Glutamatergic neuron (in vitro differentiated cells): ENCODE measurements at places on chromosomes 3 and 15. TPM values are rescaled to one million over a fixed set of nuclear protein-coding genes. Genes with fewer than 3 reads are reported as not detected.

DNA sequence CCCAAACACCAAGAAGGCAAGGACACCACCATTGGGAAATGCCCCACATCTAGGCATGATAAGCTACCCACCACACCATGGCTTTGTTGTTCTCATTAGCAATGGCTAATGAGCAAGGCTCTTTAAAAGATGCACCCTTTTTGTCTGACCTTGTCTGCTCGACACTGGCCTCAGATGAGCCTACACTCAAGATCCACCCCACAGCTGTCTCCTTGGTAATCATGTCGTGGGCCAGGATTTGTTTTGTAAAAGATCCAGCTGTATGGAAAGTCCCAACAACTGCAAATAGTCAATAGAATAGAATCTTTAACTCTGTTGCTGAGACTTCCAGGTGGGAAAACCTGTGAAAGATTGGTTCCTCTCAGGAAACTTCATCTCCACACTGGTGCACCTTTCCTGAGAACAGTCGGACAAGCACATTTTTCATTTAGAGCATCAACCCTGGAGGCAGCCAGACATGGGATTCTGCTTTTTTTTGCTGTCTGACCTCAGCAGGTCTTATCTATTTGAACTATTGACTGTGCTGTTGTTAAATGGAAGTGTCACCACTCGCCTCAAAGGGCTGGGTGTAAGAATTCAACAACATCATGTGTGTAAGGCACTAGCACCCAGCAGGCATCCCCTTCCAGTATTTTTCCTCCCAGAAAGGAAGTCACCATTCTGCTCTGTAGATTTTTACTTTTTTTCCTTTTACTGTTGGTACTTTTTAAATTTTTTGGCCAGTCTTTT lies 35.5 kb downstream of the DUT start:
- H3K27me3 ChIP-seq, result no peaks in the 10 kb centered on the region
- no peak overlapping the region for H3K4me3 ChIP-seq
- H3K4me1 ChIP-seq, result no peaks in the 10 kb centered on the region

DNA sequence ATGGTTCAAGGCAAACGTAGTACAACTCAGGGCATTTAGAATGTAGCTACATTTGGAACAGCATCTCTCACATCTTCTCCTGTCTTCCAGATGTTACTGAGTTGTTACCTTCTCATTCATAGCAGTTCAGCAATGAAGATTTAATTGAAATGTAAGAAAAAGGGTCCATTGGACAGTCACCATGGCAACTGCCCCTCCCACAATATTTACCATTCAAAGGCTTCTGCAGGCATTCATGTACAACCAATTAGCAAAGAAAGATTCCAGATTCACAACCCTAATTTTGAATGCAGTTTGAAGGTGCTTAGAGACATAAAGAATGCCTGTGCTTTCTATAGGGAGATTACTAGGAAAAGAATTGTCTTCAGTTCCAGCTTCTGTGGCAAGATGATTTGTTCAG lies 22.2 kb downstream of the SCN11A start:
- H3K4me1 ChIP-seq, result no peaks in the 10 kb centered on the region
- H3K4me3 ChIP-seq, result no peak overlapping the region
- H3K27me3 ChIP-seq, result peaks cover 3% of the 10 kb centered on the region
- no peak for DNase-seq

IL1RAP gene
- 0.37 TPM for total RNA-seq

- H3K4me3 ChIP-seq, result no peak overlapping the region
- no peaks in the 10 kb centered on the region for H3K4me1 ChIP-seq
- peaks cover 3% of the 10 kb centered on the region for H3K27me3 ChIP-seq
- no peak overlapping the region for H3K27ac ChIP-seq
Observed at GRCh38 chr3:4271834-4272233, 31.3 kb upstream of the SETMAR start.

DNA sequence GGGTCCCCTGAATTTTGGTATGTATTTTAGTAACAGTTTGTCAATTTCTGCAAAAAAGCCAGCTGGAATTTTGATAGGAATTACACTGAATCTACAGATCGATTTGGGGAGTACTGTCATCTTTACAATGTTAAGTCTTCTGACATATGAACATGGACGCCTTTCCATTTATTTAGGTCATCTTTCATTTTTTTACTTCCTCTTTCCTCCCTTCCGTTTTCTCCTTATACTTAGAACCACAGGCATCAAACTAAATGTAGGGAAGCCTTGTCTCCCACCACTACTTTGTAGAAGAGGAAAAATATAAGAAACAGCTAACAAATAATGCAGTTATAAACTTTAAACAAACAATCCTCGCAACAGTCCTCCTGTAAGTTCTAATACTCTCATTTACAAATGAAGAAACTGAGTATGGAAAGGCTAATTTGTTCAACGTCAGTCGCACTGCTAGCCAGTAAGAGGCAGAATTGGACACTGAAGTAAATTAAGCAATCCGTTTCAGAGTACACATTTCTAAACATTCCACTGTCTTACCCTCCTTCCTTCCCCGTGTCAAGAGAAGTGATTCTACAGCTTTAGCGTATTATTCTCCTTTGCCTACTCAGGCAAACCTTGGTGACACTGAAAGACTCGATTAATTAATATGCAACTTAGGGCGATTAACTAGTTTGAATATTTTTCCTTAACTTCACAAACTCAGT lies 25.6 kb downstream of the RHOA start:
- no peaks in the 10 kb centered on the region for H3K36me3 ChIP-seq
- H3K4me1 ChIP-seq, result peaks cover 3% of the 10 kb centered on the region
- H3K27me3 ChIP-seq, result peaks cover 2% of the 10 kb centered on the region
- H3K4me3 ChIP-seq, result no peak overlapping the region
- no peak for DNase-seq

- DNase-seq, result no peak
- H3K4me1 ChIP-seq, result peaks cover 6% of the 10 kb centered on the region
- no peak overlapping the region for H3K4me3 ChIP-seq
- no peaks in the 10 kb centered on the region for H3K36me3 ChIP-seq
- no peaks in the 10 kb centered on the region for H3K27me3 ChIP-seq
- H3K27ac ChIP-seq, result no peak overlapping the region
Observed at GRCh38 chr3:65448120-65448519, 590.6 kb downstream of the MAGI1 start.
